ENCODE measurements at places on chromosomes 4 and X.

GRCh38 chrX:51802917-51803688, 59.9 kb downstream of the GSPT2 start:
- no peak for DNase-seq

DNA sequence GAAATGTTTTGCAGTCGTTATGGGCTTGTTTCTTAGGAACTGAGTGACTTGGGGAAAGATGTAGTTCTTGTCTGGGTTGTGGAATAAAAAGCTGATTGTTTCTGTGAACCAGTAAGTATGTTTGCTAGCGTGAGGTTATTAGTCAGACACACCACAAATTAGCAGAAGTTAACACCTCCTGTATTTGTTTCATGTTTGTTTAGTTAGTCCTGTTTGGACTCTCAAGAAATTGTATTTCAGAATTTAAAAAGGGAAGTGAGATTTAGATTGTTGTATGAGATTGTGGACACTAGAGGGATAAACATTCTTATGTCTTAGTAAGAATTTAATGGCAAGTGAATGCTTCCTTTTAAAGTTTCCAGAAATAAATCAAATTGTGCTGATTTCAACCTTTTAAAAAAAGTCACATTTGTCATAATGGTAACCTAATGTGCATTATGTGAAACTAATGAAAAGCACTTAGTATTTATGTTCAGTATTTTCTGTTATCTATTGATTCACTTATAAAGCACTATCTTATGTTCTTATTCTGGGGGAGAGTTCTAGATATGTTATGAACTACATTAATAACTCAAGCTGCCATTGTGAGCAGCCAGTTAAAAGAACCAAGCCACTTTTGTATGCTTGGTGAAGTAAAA, 25.6 kb downstream of the ATP10D start:
- no peak for DNase-seq

GRCh38 chr4:15244354-15244753, 183.5 kb upstream of the C1QTNF7 start:
- DNase-seq: no peak

DNA sequence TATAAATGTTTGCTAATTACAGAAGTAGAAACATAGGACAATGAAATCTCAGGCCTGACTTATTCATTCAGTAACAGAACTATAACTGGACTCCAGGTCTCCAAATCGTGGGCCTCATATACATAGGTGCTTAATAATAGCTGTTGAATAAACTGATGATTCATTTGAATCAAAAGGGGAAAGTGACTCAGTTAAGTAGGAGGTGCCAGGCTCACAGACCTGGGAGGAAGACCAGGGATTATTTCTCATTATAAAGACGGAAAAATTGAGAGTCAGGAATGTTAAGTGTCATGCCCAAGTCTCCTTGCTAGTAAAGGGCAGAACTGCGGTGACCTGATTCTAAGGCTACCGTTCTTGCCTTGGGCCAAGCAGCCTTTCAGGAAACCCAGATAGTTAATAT, 131.5 kb downstream of the HS3ST1 start:
- no peak for DNase-seq

- no peak for DNase-seq
Observed at GRCh38 chrX:48800574-48801279, 1.1 kb upstream of the HDAC6 start.

GRCh38 chr4:121370729-121371325, 10.0 kb downstream of the QRFPR start:
- peak; percentile 29 for DNase-seq

- DNase-seq: no peak
Observed at GRCh38 chr4:37805091-37805490, 21.4 kb upstream of the PGM2 start.
